Endothelial cell (in vitro differentiated cells): ENCODE measurements at places on chromosomes 4 and X. TPM values are rescaled to one million over a fixed set of nuclear protein-coding genes. Genes with fewer than 3 reads are reported as not detected.
A peak's percentile ranks its signal among the peaks of the same experiment; 100 is the strongest.

- no peak for DNase-seq
Observed at GRCh38 chr4:31088600-31089230, 368.5 kb downstream of the PCDH7 start.

GRCh38 chrX:64427787-64428186, 32.5 kb upstream of the MTMR8 start:
- no peak for DNase-seq

DNA sequence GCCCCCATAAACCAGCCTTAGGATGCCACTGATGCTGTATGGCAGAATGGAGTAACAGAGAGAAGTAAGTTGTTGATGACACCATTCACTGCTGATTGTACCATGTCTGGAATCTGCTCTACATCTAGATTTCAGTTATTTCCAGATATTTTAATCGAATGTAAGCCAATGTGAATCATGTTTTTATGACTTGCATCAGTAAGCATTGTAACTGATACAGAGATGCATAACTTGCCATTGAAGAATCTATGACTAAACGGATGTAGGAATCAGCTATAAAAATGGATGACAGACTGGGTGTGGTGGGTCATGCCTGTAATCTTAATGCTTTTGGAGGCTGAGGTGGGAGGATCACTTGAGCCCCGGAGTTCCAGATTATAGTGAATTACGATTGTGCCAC, 161.0 kb upstream of the GATB start:
- no peak for DNase-seq

DNA sequence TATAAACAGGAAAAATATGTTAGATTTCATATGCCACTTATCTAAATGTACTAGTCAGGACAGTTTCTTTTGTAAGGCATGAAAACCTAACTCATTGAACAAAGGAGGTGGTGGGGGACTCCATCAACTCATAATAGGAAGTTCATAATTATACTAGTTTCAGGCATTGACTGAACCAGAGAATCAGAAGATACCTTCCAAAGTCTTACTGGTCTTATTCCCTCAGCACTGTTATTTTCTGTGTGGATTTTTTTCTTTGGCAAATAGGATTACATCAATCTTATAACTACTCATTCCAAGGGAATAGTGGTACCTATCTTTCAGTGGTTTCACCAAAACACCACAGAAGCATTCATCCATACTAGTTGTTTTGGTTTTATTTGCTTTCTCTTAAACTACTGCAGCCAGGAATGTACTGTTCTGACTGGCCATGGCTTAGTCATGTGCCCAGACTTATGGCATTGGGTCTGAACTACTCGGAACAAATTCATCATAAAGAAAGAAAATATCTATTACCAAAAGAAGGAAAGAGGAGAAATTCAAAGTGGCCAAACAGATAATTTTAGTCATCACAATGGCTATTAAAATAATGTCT, 273.9 kb downstream of the ARAP2 start:
- DNase-seq: no peak

Gene TLL1
- 48.0 TPM for total RNA-seq

Gene ZNF711
- 21.2 TPM for total RNA-seq

Gene FAT4
- 92.8 TPM for total RNA-seq

DNA sequence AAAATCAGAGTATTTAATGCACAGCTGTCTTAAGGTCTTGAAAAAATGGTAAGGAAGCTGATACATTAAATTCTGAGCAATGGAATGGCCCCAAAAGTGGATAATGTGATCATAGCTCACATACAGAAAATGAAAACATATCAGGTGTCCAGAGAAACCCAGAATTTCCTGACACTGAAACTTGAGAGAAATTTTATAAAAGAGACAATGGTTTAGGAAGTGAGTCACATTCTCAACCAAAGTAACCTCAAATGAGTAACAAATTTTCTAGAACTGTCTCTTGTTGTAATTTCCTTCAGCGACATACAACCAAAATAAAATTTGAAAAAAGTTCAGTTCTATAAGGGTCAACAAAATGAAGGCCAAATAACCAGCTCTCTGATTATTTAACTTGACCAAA, 37.4 kb upstream of the PACRGL start:
- no peak for DNase-seq

Gene PPP3CA
- 60.5 TPM for total RNA-seq

Gene SCML2
- total RNA-seq: 26.0 TPM

GRCh38 chrX:121571333-121571732, 523.9 kb downstream of the GLUD2 start:
- no peak for DNase-seq

DNA sequence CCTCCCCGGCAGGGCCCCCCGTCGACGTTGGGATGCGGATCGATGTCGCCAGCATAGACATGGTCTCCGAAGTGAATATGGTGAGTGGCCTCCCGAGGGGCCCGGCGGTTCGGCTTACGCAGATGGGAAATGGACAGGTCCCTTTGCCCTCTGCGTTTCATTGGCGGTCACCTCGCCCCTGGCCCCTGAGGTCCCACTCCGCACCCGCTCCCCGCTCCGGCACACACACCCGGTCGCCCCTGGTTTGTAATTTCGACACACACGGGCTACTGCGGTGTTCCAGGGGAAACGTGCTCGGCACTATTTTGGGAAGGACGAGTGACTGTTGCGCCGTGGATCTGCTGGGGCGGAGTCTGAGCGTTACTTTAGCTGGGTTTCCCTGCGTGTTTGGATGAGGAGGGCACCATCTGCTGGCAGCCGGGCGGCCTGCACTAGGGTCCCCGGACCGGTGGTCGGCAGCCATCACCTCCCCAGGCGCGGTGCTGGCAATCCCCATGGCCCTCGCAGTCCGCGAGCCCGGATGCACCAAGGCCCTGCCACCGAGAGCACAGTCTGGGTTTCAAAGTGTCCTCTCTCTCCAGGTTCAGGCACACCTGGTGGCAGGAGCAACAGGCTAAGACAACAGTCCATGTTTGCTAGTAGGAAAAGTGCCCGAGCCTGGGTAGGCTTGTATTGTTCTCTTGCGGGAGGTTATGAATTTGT, 1.2 kb downstream of the GABRB1 start:
- DNase-seq: peak; percentile 86

DNA sequence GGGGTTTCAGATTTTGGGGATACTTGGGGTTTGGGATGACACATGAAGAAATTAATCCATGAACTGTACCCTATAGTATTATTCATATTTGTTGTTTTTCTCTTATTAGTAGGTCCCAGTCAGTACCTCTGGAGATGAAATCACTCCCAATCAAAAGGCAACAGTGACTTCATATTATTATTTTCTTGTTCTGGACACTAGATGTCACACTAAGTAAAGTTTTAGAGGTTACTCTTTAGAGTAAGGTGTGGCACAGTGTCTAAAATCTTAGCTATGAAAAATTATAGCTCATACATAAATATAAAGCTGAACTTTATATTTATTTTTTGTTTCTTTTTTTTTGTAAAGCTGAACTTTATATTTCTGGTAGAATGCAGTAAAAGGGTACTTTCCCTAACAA, 35.1 kb downstream of the FAM114A1 start:
- DNase-seq: no peak

Gene TMEM131L
- total RNA-seq: 29.8 TPM

DNA sequence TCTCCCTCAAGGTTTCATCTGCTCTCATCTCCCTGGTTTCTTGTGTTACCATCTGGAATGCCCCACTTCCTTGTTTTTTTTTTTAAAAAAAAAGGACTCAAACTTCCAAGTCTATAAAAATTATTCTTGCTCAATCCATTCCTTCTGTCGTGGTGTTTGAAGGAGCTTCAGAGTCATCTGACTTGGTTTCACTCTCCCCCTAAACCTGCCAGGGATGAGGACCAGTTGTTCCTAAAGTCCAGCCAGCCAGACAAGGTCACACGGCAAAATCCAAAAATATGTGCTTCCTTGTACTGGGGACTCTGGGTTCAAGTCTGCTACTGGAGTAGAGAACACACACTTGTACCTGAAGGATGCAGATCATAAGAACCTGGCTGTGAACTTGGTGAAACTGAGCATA, 84.5 kb upstream of the GPM6B start:
- DNase-seq: no peak

GRCh38 chr4:138032222-138032621, 209.9 kb downstream of the SLC7A11 start:
- DNase-seq: no peak

Gene NRK
- total RNA-seq: 1.8 TPM

Gene PPEF2
- total RNA-seq: not detected

- DNase-seq: no peak
Observed at GRCh38 chrX:119071381-119071780, 1.4 kb upstream of the CT47C1 start.

GRCh38 chrX:77502951-77503525, 55.8 kb downstream of the FGF16 start:
- no peak for DNase-seq
